NCI-H2029 treated with DMSO at 0.1 percent for 48 hours (cell line): ENCODE measurements at places on chromosomes 2 and 18.

GRCh38 chr18:35502052-35502451 lies 4.3 kb upstream of the INO80C start:
- no peak for DNase-seq

- no peak for DNase-seq
Observed at GRCh38 chr2:24513281-24514071, 22.4 kb downstream of the NCOA1 start.

DNA sequence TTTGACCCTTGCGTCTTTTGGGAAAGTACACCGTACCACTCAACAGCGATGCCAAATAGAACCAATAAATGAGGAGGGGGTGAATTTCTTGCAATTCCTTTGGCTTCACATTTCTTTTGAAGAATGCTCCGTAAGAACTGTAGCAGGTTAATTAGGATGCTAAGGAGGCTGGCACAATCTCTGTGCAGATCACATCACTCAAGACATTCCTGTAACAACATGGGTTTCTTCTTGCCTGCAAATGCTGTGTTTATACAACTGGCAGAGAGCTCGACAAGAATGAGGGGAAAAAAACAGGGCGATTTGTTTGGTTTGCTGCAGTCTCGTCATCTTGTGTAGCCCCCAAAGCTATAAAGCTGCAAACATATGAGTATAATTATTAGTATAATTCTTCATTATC lies 424.8 kb upstream of the DCC start:
- DNase-seq: no peak

GRCh38 chr2:134406311-134406710 lies 152.4 kb downstream of the MGAT5 start:
- no peak for DNase-seq

GRCh38 chr2:10954856-10955818 lies 43.4 kb downstream of the KCNF1 start:
- DNase-seq: no peak

GRCh38 chr2:241325257-241325656 lies 9.5 kb downstream of the SEPTIN2 start:
- DNase-seq: no peak

DNA sequence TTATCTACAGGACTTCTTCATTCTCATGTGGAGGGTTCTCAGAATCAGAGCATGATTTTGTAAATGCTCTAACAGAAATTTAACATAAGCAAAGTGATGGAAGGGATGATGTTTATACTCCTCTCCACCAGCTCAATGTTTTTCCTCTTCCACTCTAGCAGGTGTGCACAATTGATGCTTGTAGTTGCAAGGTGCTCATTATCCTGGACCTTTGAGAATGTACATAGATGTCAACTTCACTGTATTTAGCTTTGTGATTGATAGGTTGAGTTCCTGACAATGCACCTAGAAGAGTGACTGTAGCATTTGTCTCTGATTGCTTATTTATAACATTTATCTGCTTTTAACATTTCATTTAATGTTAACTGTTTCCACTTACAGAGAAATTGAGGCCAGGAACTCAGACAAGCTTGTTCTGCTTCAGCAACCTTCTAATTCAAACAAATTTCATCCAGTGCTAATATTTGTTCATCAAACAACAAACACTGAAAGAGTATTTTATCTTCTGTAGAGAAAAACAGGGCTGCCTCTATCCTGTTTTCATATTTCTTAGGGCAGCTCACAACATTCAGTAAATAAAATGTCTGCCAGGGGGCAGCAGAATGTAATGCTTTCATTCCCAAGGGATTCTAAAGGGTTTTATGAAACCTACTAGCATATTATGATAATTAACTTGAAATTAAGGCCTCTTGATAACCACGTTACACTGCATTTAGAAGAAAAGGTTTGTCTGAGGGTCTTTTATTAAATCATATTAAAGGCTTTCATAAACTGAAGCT lies 127.9 kb upstream of the NOL4 start:
- DNase-seq: peak; percentile 97

- DNase-seq: no peak
Observed at GRCh38 chr2:61775956-61776570, 77.8 kb downstream of the FAM161A start.

- DNase-seq: no peak
Observed at GRCh38 chr2:225599856-225600255, 200.3 kb downstream of the NYAP2 start.

DNA sequence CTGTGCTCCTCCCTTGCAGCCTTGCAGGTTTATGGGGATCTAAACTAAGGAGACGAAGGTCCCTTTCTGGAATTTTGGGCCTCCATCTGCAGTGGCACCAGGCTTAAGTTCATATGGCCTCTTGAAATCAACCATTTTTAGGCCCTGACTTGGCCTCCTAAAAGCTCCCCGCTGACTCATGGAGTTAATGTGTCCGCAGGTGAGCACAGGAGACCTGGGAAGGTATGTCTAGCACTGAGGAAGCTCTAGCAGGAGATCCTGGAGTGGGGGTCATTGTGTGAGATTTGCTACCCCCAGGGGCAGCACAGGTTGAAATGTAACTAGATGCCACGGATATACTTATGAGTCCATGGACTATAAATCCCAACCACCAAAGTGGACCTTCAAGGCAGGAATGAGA lies 95.9 kb upstream of the CELF4 start:
- no peak for DNase-seq

- no peak for DNase-seq
Observed at GRCh38 chr2:100004959-100005387, 137.4 kb downstream of the AFF3 start.

DNA sequence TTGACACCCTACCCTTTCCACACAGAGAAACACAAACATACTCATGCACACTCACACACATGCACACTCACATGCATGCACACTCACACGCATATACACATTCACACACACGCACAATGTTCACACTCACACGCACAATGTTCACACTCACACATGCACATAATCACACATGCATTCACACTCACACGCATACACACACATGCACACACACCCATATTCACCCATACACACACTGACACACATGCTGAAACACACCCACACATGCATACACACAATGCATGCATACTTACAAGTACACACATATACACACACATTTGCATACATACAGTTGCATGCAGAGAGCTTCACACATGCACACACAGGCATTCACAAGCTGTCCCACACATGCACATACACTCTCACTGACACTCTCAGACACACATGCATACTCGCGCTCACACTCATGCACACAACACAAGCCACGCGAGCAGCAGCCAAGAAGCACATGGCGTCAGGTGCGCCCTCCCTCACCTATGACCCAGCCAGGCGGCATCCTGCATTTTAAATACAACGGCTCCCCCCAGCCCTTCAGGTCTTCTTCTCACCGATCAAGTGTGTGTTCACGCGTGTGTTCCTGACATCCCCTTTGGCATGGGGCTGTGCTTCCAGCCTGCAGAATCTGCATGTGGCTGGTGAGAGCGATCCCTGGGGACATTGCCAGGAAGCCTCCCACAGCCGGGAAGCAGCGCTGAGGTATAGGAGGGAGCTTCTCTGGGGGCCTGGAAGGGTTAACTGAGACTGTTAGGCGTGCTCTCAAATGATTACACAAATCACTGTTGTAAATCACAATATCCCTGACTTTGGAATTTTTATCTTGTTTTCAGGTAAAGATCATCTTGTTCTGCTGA lies 195.1 kb downstream of the RTP5 start:
- DNase-seq: no peak

DNA sequence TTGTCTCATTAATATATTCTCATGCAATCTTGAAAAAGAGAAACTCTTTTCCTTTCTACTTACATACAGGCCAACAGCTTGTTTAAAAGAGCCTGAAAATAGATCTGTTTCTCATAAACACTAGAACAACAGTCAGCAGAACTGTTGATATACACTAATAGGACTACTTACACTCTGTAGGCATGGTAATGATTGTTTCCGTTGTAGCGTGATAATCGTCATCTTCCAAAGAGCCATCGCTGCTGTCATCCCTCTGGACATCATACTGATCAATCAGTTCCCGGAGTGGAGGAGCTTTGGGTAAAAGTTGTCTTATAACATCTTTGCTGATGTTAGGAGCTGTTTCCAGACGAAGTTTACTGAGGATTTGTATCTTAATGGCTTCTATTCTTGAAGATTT lies 476 bp downstream of the MSTN start:
- DNase-seq: no peak

DNA sequence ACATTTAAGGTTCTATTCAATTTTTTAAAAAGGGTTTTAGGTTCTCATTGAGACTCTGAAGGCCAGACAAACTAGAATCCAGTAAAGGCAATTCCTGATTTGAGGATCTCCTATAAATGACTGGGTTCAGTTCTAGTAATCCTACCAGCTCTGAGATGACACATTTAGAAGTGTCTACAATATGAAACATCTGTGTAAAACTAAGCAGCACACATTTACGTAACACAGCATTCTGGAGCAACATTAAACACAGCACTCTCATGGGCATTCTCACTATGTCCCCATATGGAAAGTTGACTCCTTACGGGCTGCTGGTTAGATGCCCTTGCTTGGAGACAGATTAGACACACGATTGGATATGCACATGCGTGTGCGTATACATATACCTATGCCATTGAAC lies 114.4 kb downstream of the ZNF385B start:
- no peak for DNase-seq

DNA sequence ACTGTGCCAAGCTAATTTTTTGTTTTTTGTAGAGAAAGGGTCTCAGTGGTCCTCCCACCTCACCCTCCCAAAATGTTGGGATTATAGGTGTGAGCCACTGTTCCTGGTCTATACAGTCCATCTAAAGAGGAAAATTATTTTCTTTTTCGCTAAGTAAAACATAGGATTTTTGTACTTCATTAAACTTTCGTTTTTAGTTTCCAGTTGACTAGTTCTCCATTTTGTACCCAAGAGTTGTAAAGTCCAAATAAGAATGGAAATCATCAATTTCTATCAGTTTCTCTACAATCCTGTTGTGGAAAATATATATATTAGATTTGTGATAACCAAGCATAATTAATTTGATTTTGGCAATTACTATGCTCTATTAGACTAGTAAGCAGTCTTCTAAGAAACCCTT lies 156.4 kb downstream of the BABAM2 start:
- DNase-seq: no peak
